ENCODE measurements at places on chromosomes 7 and 10. TPM values are rescaled to one million over a fixed set of nuclear protein-coding genes. Genes with fewer than 3 reads are reported as not detected.

GRCh38 chr7:23438171-23438570 lies 32.1 kb downstream of the IGF2BP3 start:
- no peak for DNase-seq

- DNase-seq: no peak
Measured at GRCh38 chr10:13095094-13095493, 4.9 kb upstream of the OPTN start.

DNA sequence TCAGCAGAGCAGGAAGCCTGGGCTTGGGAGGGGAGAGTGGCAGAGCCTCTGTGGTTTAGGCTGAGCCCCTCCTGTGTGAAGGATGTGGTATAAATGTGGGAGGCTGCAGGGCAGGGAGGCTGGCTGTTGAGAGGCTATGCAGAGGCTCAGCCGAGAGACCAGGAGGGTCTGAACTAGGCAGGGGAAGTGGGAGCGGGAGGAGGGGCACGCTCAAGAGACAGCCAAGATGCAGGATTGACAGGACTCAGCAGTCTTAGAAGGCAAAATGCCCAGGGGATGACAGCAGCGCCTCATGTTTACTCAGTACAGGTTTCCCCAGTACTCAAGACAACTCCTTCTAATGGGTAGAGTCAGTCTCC lies 24.3 kb downstream of the BTBD16 start:
- no peak for DNase-seq

DNA sequence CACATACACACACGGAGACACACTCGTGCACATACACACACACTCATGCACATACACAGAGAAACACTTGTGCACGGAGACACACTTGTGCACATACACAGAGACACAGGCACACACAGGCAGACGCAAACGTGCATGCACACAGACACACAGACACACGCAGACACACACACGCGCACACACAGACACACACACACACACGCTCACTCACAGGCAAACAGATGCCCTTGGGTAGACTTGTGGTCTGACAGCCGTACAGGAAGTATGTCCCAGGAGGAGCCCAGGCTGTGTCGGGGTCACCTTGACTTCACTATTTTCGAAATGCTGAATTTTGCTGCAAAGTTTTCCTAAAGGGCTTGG lies 538.0 kb downstream of the DNAJB6 start:
- no peak for DNase-seq

GRCh38 chr7:102096012-102096332 lies 190.7 kb upstream of the SH2B2 start:
- DNase-seq: no peak

- no peak for DNase-seq
Measured at GRCh38 chr7:42991024-42991423, 58.8 kb downstream of the MRPL32 start.

- no peak for DNase-seq
Measured at GRCh38 chr10:86747796-86748581, 8.4 kb upstream of the BMPR1A start.

DNA sequence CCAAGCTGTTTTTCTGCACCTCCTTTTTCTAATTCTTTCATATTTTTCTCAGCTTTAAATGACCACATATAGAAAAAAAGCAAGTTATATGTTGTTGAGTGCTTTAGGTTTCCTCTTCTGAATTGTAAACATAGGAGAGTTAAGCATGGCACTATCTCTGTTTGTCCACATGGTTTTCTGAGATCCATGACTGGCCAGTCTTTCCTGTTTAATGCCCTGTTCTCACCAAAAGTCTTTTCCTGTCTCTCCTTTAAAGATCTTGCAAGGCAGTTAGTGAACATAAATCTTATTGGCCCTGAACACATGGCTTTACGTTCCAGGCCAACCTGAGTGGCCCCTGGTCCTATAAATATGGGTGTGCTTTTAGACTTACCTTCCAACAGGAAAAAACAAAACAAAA lies 19.4 kb downstream of the TRPV5 start:
- DNase-seq: no peak

GRCh38 chr10:103632247-103632642 lies 138.7 kb downstream of the NEURL1 start:
- DNase-seq: no peak

- no peak for DNase-seq
Measured at GRCh38 chr10:18486438-18486837, 164.9 kb downstream of the NSUN6 start.

GRCh38 chr7:99325001-99325493 lies 651 bp upstream of the ARPC1A start:
- DNase-seq: no peak

DNA sequence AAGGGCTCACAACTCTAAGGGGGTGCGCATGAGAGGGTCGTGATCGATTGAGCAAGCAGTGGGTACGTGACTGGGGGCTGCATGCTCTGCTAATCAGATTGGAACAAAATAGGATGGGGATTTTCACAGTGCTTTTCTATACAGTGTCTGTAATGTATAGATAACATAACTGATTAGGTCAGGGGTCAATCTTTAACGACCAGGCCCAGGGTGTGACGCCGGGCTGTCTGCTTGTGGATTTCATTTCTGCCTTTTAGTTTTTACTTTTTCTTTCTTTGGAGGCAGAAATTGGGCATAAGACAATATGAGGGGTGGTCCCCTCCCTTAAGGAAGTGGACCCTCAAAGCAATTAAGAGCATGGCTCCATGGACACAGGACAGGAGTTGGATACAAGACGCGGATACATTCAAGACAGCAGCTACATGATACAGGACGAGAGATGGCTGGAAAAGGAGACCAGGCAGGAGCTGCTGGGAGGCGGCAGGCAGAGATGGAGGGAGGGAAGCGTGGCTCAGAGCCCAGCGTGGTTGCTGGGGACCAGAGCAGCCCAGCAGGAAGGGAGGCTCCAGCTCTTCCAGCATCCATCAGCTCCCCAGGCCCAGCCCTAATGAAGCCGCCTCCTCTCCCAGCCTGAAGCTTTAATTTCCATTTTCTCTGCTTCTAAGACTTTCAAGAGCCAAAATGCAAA lies 31.6 kb downstream of the GSDME start:
- DNase-seq: no peak

GRCh38 chr10:71504570-71504969 lies 107.8 kb downstream of the CDH23 start:
- no peak for DNase-seq

- no peak for DNase-seq
Measured at GRCh38 chr10:8910314-8910713, 855.8 kb downstream of the GATA3 start.

DNA sequence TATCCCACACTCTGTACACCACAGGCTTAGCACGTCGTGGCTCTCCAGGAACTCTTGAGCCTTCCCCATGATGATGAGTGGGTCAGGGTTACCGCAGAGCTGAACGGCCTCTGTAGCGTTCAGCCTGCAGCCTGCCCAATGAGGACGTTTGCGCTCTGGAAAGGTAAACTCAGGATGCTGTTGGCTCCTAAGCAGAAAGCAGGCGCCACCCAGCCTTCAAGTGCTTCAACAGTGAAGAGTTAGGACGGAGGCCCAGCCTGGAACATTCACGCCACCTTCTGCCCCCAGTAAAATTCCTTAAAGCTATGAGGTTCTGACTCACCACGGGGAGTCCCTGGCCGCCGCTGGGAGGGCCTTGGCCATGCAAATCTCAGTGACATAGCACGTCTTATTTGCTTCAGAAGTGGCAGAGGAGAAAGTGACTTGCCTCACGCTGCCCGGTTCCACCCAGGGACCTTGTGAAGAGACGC lies 161.5 kb upstream of the SH2B2 start:
- DNase-seq: no peak

- no peak for DNase-seq
Measured at GRCh38 chr10:86651021-86651471, 3.3 kb upstream of the OPN4 start.

GRCh38 chr10:113866551-113867394 lies 12.3 kb downstream of the NHLRC2 start:
- no peak for DNase-seq

- DNase-seq: no peak
Measured at GRCh38 chr10:127044186-127044585, 139.0 kb downstream of the DOCK1 start.

DNA sequence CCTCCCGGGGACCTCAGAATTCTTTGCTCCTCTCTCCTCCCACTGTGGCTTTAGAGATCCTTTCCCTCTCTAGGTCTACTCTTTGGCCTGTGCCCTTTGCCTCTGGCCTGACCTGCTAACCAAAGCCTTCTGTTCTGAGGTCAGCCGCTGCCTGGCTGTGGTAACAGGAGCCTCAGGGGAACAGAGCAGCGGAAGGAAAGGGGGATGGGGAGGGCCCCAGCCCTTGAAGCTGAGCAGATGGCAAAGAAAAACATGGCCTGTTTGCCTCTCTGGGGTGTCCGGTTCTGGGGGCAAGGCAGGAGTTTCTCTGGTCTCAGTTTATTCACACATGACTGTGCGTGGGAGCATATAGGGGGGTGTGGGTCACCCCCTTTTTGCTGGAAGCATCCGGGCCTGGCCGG lies 28.2 kb downstream of the COL26A1 start:
- DNase-seq: no peak

DNA sequence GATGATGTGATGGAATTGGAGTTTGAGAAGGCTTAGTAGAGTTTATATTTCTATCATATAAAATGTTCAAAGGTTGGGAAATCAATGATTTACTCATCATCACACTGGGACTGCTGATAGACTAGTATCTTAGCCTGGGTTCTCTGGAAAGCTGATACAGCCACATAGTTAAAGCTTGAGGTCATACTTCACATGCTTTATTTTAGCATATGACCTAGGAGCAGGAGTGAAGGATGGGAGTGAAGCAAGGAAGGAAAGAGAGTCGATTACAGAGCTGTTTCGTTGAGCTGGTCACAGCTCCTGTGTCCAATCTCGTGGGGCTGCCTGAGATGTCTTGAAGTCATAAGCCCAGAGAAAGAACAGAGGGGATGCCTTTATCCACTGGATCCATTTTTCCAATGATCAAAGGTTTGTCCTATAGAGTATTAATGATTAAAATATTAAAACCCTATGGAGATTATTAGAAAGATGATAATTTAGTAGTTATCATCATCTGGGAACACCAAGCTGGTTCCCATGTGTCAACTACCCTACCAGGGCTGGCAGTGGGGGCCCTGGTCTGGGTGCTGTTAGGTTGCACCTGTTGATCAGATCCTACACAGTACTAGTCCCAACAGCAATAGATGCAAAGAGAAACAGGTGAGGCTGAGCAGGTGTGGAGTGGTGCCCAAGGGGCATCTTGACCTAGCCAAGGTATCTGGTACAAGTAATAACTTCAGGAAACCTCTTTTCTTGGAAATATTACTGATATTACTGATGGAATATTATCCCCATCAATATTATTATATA lies 77.8 kb downstream of the BAMBI start:
- no peak for DNase-seq

- DNase-seq: no peak
Measured at GRCh38 chr7:22983257-22983855, 30.6 kb downstream of the HYCC1 start.

Gene GAD2
- not detected for total RNA-seq

Gene PLEKHS1
- not detected for total RNA-seq

Gene MYPN
- total RNA-seq: not detected

Gene GHRHR
- not detected for total RNA-seq

Gene ZNF467
- total RNA-seq: 3.9 TPM

Gene GRID2IP
- total RNA-seq: 0.90 TPM

Gene NKX2-3
- total RNA-seq: not detected

Gene TRA2A
- total RNA-seq: 246 TPM

Gene RAB19
- 5.6 TPM for total RNA-seq

Gene AASS
- total RNA-seq: 3.1 TPM

Gene SLC39A12
- not detected for total RNA-seq

Gene DNAH11
- 0.83 TPM for total RNA-seq

Gene TMEM270
- total RNA-seq: not detected

Gene ANKRD26
- total RNA-seq: 9.3 TPM

Gene LIPF
- total RNA-seq: not detected

Gene MET
- 0.59 TPM for total RNA-seq

All from T-cell (primary cell).